ENCODE measurements at places on chromosomes 11 and 22. TPM values are rescaled to one million over a fixed set of nuclear protein-coding genes. Genes with fewer than 3 reads are reported as not detected.

DNA sequence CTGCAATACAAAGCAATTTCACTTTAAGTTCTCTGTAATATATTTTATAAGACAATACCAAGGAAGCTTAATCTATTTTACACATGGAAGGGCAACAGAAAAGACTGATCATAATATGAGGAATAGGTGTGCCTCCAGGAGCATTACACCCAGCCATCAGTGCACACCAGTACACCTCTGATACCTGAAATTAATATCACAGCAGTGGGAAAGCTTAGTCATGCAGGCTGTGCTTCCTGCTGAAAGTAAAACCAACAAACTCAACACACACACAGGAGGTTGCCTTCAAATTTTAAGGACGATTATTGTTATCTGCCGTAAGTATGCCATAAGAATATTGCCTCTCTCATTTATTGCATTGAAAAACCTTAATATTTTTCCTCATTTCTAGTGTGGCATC is 1119.1 kb upstream of the TENM4 start:
- no peak for DNase-seq

IFITM10 gene
- polyA plus RNA-seq = 0.14 TPM

PTPRCAP gene
- 2.6 TPM for polyA plus RNA-seq

ELF5 gene
- polyA plus RNA-seq = 74.6 TPM

MYO7A gene
- 2.5 TPM for polyA plus RNA-seq

MS4A6A gene
- 17.0 TPM for polyA plus RNA-seq

- no peak for DNase-seq
Measured at GRCh38 chr11:118175031-118175992, 1.1 kb downstream of the SCN2B start.

- DNase-seq = no peak
Measured at GRCh38 chr11:12137005-12137690, 26.8 kb downstream of the MICAL2 start.

All from right renal cortex interstitium (tissue), 3 donors.